AG09319 (cell line): ENCODE measurements at places on chromosomes 3 and 15.
A peak's percentile ranks its signal among the peaks of the same experiment; 100 is the strongest.

DNA sequence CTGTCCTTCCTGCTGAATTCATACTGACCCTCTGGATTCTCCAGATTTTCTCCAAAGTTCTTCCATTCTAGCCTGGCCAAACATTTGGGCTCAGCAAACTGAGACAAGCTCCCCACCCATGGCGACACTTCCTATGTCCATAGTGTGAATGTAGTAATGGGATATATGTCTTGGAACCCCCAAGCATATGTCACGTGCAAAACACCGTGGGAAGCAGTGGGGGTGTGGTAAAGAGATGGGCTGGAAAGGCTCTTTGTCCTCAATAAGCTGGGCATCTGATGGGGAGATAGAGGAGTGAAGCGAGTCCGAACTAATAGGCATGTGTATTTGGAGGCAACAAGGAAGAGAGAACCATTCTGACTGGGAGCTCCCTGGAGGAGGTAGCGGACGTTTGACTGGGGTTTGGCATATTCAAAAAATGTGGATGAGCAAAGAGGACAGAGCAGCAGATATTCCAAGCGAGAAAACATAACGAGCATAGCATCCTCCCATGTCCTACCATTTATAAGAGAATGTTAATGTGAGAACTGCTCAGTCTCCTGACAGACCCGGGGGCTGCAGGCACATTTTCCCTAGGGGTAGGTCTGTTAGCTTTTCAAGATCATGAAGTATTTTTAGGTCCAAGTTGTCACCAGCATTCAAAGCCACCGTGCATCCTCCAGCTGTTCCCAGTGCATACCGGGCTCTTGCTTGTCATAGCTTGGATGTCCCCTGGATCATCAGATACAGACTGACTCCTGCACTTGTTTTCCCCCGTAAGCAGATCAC is 25.6 kb downstream of the TPM1 start:
- no peak for DNase-seq

DNA sequence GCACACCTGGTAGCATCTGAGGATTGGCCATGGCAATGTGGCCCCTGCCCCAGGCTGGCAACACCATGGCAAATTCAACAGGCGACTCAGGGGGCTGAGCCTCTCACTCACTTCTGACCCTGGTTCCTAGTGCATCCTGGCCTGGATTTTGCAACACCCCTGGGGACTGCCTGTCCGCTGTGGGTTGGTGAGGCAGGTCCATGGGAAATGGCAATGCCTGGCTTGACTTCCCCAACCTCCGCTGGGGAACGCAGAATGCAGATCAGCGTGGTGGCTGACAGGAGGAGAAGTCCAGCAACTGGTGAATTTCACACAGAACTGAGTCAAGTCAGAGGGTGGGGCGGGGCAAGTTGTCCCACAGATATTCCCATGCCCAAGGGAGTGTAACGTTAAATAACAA is 3.9 kb upstream of the PSTPIP1 start:
- no peak for DNase-seq

- no peak for DNase-seq
Observed at GRCh38 chr3:30500666-30501399, 105.6 kb upstream of the TGFBR2 start.

GRCh38 chr15:100224206-100225185 is 117.3 kb downstream of the ADAMTS17 start:
- no peak for DNase-seq

GRCh38 chr15:70974004-70974832 is 81.6 kb downstream of the LRRC49 start:
- peak; percentile 24 for DNase-seq

DNA sequence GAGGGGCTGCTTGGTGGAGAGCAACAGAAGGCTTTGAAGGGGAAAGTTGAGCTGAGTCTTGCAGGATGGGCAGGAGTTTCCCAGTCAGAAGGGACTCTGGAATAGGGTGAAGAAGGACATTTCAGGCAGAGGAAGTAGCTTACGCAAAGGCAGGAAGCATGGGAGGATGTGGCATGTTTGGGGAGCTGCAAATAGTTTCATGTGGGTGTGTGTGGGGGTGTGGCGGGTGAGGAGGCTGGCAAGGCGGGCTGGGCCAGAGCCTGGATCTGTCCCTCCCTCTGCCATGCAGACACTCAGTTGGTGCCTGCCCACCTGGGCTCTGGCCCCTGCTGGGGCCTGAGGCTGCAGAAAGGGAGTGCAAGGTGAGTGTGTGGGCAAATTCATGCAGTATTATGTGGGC is 10.4 kb downstream of the TEX264 start:
- no peak for DNase-seq

DNA sequence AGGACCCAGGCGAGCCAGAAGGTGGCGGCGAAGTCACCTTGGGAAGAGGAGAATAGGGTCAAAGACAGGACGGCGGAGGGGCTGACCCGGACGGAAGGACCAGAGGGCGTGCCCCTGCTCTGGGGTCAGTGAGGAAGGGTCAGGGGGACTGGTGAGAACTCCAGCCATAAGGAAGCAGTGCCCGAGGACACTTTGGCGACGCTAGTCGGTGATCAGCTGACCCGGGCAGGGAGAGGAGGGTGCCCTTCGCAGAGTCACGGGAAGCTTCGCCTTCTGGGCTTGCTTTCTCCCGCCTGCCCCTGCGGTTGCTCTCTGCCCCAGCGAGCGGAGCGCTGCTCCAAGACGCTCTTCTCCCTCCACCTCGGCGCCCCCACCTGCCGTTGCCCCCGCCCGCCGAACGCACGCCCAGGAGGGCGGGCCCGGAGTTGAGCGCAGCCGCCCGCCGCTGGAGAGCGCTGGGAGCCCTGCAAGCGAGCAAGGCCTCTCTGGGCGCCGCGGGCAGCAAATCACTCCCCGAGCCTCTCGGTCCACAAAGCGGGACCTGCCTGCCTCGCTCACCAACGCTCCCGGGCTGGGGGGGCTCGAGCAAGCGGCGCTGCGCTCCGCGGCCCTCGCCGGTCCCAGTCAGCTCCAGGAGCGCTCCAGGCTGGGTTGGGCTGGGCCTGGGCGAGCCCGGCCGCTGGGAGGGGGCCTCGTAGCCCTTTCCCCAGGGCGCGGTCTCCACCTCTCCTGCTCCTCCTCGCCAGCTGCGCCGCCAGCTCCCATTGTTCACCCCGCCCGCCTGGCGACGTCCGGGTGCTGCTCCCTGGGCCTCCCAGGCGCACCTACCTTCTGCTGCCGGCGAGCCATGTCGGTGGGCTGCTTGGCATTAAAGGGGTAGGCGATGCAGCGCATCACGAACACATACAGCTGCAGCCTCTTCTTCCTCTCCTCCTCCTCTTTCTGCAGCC is 1.2 kb downstream of the CADPS start:
- DNase-seq, result no peak

- no peak for DNase-seq
Observed at GRCh38 chr3:44845528-44846520, 15.9 kb upstream of the TMEM42 start.

- no peak for DNase-seq
Observed at GRCh38 chr15:70220490-70221096, 122.9 kb upstream of the TLE3 start.

- DNase-seq, result no peak
Observed at GRCh38 chr3:162166543-162166942, 669.9 kb downstream of the OTOL1 start.

DNA sequence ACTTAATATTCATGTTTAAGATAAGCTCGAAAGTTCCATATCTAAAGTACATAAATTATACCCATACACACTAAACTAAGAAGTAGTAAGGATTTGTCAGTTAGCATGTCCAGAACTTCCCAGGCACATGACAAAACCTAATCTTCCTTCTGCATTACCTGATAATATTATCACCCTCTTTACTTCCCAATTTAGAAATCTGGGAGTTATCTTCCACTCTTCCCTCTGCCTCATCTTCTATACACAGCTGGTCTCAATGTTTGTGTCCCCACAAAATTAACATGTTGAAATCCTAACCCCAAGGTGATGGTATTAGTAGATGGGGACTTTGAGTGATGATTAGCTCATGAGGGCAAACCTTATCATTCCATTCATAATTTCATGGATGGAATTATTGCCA is 15.3 kb downstream of the GABPB1 start:
- no peak for DNase-seq

DNA sequence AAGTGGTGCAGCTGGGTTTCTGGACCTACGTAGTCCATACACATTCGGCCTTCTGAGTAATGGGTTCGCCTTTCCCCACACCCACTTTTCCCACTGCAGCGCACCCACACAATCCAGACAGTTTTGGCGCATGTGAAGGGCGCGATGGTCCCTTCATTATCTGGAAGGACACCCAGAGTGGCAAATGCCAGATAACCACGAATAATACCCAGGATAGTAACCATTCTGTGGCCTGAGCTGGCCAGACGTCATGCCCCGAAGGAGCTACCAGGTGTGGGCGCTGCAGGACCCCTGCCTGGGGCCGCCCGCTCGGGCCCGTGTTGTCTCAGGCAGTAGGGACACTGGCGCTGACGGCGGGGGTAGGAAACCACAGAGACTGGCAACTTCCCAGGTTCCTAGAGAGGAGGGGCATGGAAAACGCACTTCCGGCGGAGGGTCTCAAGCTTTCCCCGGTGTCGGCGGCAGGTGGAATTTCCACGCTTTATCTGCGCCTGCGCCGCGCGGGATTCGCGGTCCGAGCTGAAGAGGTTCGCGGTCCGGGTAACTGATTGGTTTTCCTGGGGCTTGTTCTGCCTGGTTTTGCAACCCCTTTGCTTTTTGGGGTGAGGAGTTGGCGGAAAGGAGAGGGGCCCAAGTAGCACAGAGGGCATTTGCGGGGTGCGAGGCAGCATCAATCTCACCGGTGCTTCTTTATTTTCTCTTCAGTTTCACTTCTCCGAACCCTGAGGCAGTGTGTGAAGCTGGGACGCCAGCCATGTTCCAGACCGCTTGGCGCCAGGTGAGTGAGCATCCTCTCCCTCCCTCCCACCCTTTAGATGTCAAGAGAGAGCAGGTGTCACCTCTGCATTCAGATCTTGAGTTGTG is at the start of gene ZNF620:
Gene ZNF620 (plus strand): TSS at position 441 of the 864 bp plus-strand sequence. CDS start 314 bp downstream, at position 755.
- no peak for DNase-seq

- DNase-seq, result no peak
Observed at GRCh38 chr15:58870451-58870850, 63.0 kb downstream of the SLTM start.

DNA sequence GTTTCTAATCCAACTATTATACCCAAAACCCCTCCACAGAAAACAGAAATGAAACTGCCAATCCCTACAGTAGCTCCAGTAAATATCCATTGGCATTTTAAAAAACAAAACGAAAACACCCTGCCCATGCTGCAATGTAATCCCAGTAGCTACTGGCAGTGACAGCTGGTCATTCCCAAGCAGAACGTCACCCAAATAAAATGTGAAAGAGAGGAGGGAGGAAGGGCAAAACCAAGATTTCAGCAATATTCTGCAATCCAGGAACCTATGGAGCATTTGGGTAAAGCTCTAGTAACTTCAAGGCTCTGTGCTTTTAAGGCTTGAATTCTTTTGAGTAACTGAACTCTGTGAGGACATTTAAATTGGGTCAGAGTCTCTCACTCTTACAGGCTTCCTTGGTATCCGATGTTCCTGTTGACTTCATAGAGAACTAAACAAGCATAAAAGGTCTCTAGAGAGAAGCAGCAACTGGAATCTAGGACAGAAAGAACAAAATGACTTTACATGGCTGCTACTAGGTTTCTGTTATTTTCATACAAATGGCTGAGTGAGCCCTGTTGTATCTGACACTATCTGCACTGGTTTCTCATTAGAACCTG is 136.2 kb downstream of the TNIK start:
- DNase-seq, result no peak

GRCh38 chr3:197085137-197085536 is 55.5 kb upstream of the MELTF start:
- no peak for DNase-seq

DNA sequence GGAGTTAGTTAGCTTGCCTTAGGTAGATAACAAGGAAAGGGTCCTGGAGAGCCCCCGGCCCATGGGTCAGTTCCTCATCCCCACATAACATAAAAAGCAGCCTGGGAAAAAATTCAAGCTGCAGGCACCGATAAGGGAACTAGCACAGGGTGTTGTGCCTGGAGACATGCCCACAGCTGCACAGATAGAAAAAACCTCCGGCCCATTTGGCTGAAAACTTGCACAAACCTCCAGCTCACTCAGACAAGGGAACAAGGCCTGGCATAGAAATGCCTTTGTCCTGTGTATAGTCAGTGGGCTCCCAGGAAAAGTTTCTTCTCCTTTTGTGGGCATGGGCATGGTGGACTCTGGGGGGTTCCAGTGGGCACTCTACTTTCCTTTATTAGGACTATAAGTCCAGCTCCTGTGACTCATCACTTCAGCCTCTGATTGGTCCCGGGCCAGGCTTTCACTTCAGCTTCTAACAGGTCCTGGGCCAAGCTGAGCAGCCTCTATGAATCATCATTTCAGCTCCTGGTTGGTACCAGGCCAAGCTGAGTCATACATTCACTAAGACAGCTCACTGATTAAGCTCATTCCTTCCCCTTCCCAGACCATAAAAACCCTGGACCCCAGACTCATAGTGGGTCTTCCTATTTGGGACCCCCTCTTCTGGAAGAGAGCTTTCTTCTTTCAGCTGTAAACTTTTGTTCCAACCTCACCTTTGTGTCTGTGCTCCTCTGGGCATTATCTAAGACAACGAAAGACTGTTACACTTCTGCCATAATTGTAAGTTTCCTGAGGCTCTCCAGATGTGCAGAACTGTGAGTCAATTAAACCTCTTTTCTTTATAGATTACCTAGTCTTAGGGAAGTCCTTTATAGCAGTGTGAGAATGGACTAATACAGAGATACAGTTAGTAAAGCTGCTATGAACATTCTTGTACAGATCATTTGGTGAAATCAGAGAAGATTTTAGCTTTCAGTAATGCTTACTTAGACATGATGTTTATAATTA is 348.0 kb upstream of the DPPA4 start:
- DNase-seq, result peak; percentile 93

- no peak for DNase-seq
Observed at GRCh38 chr3:72444656-72445223, 403.5 kb downstream of the SHQ1 start.

- no peak for DNase-seq
Observed at GRCh38 chr3:61182662-61183061, 68.6 kb downstream of the FHIT start.

DNA sequence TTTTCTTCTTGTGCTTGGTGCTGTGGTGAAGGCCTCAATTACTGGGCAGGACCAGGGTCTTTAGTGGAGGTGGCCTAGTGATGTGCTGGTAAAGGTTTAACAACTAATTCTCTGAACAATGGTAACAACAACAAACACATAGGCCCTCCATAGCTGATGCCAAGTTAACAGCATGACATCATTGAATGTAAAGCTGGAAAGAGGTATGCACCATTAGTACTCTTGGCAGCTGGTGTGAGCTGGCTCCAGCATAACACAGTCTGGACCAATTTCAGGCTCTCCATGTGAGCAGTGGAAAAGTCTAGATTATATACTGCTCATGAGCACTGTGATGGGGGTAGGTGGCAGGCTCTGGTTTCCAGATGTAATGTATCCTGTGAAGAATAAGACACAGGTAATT is 61.8 kb downstream of the SLC7A14 start:
- DNase-seq, result no peak

DNA sequence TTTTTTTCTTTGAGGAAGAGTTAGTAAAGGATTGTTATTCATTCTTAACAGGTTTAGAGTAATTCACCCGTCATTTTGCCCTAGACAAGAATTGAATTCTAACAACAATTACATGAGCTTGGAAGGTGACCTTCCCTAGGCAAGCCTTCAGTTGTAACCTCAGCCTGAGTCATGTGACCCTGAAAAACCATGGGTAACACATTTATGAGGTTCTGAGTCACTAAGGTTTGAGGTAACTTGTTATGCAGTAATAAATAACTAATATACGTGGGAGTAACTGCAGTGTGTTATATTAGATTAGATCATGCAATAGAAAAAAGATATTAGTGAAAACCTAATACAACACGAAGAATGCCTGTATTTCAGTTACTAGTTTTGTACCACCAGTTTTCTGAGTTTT is 237.6 kb upstream of the NDN start:
- no peak for DNase-seq
